ENCODE measurements at places on chromosomes 2 and 18.

DNA sequence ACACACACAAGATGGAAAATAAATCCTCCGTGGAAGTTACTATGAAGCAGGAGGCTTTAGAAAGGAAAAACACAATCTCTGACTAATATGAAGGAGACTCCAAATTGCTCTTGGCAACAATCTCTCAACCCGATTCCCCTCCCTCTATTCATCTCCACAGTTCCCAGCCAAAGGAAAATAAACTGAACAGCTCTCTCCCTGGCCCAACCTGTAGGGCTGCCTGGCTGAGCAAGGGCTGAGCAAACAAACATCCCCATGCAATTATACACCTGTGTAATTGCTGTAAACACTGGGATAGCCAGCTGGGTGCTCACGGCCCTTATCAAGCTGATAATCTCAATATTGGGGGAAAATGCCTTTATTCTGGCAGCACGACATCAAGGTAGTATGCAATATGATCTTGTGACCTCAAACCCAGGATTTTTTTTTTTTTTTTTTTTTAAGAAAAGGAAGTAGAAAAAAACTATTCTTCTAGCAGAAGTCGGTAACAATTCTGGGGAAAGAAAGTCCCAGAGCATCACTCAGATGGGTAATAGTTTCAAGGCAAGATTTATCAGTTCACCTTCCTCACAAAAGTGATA, 203.3 kb upstream of the SMAD2 start:
- no peak for DNase-seq

- no peak for DNase-seq
Measured at GRCh38 chr2:54966837-54967236, 83.4 kb downstream of the RTN4 start.

- no peak for DNase-seq
Measured at GRCh38 chr2:61550375-61551209, 12.4 kb upstream of the XPO1 start.

- no peak for DNase-seq
Measured at GRCh38 chr2:152766928-152767327, 48.5 kb downstream of the ARL6IP6 start.

GRCh38 chr2:43853141-43854081, 14.6 kb downstream of the ABCG8 start:
- no peak for DNase-seq

DNA sequence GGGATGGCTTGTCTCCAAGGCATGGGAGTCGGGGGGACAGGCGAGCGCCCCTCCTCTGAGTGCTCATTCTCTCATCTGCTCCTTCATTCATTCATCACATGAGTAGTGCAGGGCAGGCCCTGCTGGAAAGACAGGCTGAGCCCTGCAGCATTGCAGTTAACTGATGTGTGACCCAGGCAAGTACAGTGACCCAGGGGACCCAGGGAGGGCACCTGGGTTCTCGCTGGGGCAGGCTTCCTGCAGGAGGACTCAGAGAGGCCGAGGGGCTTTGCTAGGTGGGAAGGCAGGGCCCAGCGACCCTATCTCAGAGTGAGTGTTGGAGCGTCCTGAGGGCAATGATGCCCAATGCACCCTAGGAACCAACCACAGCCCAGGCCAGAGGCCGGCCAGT, 30.6 kb downstream of the HJURP start:
- no peak for DNase-seq

DNA sequence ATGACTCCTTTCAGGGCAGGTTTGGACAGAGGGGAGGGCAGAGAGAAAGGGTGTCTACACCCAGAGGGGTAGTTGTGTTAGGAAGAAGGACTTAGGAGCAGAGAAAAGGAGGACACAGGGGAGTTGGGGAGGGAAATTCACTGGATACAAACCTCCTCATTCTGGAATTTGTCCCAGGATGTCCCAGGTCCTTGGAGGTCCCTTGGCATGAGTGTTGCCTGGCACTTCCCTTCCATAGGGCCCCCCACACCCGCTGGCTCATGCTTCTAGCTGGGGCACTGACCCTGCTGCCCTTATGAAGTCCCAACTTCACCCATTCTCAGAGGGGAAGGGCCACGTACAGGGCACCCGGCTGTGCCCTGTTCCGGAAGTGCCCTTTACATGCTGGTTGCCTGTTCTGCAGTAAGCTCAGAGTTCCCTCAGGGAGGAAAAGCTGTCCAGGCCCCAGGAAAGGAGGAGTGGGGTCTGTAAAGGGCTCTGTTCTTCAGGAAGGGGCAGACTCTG, 93.6 kb upstream of the SMAD2 start:
- no peak for DNase-seq

- no peak for DNase-seq
Measured at GRCh38 chr2:32425719-32426141, 68.9 kb downstream of the BIRC6 start.

DNA sequence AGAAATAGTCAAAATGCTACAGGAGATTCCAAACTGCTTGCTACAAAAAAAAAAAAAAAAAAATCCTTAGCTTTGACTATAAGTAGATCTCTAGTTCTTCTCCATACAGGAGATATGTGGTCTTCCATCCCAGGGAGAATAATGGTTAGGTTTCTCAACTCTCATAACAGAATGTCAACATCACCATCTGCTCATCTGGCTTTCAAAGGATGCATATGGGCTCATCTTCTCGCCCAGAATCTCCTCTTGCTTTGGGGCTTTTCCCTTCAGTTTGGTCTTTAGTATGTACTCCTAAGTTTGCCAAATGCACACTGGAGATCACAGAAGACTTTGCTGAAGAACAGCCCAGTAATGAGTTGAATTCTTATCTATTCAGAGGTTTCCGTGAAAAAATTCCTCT, 240.7 kb downstream of the NRXN1 start:
- no peak for DNase-seq

DNA sequence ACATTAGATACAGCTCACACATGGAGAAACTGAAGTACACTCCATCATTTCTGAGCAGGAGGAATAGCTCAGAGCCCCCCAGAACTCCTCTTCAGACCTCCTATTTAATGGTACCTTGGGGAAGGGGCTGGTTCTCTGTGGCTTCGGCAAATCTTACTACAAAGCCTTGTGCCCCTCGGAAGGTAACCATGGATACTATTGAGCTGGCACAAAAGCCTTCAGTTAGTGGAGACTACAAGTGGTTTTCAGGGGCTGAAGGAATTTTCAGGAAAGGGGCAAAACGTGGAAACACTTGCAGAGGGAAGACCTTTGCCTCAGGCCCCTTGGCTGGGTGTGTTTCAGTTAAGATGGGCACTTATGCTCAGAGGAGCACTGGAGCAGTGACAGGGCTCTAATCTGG, 1.1 kb upstream of the FAM237A start:
- DNase-seq = no peak

DNA sequence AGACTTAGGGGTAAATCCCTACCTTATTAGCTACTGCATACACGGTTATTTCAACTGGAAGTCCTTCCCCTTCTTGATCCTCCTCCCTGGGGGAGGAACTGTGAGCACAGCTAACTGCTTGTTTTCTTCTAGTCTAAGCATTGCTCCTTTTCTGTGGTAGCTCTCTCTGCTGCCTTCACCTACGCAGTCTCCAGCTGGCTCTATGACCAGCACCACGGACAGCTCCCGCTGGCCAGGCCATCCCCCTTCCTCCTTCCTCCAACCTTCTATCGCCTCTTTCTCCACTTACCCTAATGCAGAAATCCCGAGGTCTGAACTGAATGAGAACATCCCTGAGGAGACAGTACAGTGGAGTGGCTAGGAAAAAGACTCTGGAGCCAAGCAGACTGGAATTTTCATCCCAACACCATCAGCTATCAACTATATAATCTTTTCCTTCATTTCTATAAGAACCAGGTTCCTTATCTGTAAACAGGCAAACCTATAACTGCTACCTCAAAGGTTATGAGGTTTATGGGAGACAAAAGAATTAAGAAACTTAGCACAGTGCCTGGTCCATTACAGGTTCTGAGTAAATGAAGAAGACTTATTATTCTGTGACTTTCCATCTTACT, 4.7 kb upstream of the CFAP65 start:
- DNase-seq = no peak

DNA sequence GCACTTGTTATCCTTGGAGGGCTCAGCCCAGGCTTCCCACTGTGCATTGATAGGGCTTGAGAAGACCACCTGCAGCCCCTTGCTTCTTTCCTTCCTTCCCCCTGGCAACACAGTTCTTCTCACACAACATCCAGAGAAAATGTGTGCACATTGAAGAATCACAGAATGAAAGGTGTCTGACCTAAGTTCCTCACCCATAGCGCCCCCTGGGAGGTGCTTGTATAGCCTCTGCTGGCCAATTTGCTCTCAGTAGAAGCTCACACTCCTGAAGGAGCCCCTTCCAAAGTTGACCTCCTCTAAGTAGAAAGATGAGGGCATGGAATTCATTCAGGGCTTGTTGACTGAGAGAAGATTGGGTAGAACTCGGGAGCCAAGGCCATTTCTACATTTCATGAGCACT, 758.4 kb upstream of the KLHL29 start:
- no peak for DNase-seq

DNA sequence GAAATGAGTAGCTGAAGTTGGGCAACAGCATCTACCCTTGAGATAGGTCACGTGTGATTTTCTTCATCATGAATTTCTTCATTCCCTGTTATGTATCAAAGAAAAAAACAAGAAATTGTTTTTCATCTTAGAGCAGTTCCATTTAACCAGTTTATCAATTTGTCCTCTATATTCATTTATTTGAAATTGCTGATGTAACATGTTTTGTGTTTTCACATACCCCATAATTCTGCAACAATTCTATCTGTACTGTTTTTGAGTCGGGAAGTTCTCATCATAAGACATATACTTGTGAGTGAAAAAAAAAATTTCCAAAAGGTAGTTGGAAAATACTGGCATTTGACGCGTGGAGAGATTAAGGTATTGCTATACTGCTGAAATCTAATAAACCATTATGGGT, 422.6 kb upstream of the REG3G start:
- DNase-seq = no peak

DNA sequence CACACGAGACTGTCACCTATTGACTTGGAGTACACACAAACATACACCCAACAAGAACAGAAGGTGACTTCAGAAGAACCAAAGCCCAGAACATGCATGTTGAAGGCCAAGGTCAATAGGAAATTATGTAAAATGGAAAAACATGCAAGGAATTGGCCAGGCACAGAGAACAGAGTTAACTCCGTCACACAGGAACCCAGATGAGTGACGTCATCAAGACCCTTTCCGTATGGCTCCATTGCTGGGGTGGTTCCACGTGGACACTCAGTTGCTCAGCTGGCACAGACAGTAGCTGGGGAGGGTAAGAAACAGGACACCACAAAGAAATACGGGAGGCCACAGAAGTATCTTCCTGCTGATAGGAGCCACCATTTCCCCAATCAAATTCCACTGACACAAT, 18.4 kb downstream of the SOX11 start:
- no peak for DNase-seq

GRCh38 chr18:3179430-3180089, 40.2 kb downstream of the MYOM1 start:
- DNase-seq = no peak

- no peak for DNase-seq
Measured at GRCh38 chr2:17107151-17107550, 411.1 kb downstream of the RAD51AP2 start.

GRCh38 chr2:150705767-150706166, 218.3 kb upstream of the RND3 start:
- no peak for DNase-seq

GRCh38 chr18:79495591-79496071, 99.9 kb downstream of the NFATC1 start:
- DNase-seq = no peak

DNA sequence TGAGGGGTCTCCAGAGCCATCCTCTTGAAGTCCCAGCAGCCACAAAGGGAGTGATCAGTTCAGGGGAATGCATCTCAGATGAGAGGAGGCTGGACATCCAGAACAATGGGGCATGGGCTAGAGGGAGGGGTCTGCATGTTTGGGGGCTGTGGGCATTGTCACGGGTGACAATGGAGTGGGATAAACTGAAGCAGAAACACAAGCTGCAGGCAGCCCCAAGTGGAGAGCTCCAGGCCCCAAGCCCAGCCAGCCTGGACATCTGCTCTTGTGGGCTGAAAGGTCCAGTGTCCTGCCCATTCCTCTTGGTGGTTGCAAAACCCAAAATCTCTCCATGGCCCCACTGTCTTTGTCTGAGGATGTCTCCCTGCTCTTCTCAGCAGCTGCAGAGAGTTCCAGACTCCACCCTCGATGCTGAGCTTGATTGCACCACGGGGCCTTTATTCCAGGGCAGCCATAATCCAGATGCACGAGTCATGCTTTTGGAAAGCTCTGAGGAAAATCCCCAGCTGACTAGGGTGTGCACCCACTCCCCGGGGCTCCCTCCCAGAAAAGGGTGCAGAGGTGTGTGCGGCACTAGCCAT, 149.4 kb downstream of the TNS1 start:
- no peak for DNase-seq
